Stimulated activated CD8-positive, alpha-beta memory T cell treated with anti-CD3 and anti-CD28 coated beads, Interleukin-2, amount 100 ng/mL, for 48 hours (primary cell): ENCODE measurements at places on chromosomes 5 and 9.

DNA sequence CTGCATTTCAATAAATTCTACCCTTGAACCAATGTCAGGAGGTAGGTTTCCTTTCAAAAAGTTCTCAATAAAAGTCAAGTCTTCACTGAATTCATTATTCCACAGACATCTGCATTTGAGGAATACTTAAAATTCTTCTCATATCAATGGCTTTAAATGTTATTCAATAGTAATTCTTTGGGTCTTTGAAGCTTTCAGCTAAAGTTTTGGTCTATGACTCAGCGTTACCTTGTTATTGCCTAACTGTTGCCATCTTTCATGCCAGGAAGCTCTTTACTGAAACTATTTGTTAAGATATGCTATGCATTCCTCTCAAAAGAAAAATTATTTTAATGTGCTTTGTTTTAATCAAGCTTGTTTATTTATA, 170.5 kb downstream of the NNT start:
- DNase-seq: no peak

DNA sequence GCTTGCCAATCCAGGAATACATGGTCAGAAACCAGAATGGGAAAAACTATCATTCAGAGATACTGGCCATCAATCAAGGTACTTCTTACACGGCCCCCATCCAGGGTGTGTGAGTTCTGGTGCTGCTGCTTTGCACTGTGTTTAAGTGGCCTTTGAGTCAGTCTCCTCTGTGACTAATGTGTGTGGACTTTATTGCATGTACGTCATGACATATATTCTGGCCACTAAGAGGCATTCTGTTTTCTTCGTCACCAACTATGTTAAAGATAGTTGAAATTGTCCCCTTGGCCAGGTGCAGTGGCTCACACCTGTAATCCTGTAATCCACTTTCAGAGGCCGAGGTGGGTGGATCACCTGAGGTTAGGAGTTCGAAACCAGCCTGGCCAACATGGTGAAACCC, 8.5 kb downstream of the EXOSC3 start:
- no peak for DNase-seq

DNA sequence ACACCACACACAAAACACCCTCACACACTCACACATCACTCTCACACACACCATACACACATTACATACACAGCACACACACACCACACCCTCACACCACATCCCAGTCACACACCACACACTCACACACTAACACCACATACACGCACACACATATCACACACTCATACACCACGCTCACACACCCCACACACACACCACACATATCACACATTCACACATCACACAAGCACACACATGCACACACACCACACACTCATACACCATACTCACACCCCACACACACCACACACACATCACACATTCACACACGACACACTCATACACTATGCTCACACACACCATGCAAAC, 543 bp upstream of the UBE2QL1 start:
- no peak for DNase-seq

DNA sequence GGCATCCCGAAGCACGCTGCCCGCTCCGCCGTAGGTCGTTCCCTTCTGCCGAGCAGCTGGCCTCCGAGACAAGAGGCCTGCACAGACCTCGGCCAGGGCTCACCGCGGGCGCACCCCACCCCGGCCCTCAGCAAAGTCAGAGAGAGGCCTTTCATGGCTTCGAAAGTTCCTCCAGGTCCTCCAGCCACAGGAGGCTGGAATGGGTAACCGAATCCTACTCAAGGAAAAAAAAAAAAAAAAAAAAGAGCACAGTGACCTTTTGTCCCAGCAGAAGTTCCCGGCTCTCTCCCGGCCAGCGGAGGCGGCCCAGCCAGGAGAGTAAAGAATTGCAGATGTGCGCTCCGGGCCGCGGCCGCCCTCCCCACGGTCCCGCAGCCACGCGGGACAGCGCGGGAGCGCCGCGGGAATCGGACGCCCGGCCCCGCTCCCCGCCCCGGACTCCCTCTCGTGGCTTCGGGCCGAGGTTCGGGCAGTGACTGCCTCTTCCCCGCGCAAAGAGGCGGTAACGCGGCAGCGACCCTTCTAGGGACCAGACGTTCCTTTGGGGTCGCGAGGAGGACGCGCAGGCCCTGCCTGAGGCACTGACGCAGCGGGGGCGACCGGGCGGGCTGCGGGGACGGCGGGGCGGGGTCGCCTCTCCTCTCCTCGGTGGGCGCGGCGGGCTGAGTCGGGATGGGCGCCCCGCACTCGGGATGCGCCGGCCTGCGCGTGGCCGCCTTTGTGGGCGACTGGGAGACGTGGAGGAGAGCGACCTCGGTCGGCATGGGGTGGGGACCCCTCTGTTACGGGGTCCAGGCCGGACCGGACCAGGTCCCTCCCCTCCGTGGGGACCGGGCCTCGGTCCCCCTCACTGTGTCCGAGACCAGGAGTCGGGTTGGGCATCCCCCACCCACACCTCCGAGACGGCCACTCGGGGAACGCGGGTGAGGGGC, 754 bp downstream of the GFPT2 start:
- DNase-seq: no peak

GRCh38 chr5:75484605-75485004, 26.8 kb downstream of the CERT1 start:
- DNase-seq: no peak

GRCh38 chr5:138565100-138565821, 9.9 kb downstream of the HSPA9 start:
- DNase-seq: no peak

- DNase-seq: no peak
Measured at GRCh38 chr9:95515272-95516113, 1.3 kb downstream of the PTCH1 start.

DNA sequence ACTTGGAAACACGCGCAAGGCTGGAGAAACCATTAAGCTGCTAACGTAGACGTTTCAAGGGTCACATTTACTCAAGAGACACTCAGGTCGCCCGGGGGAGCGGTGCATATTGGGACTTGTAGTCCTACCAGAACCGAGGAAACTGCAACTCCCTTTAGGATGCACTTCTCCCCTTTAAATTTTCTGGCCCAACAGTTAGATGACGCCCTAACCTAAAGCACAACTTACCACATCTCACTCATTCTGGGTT, 384 bp upstream of the DMXL1 start:
- peak; percentile 55 for DNase-seq

GRCh38 chr9:14702200-14702720, 9.0 kb upstream of the ZDHHC21 start:
- DNase-seq: no peak

GRCh38 chr5:5772202-5772601, 349.7 kb downstream of the ICE1 start:
- no peak for DNase-seq

GRCh38 chr5:181149806-181150733, 2.7 kb downstream of the OR2V2 start:
- DNase-seq: no peak

DNA sequence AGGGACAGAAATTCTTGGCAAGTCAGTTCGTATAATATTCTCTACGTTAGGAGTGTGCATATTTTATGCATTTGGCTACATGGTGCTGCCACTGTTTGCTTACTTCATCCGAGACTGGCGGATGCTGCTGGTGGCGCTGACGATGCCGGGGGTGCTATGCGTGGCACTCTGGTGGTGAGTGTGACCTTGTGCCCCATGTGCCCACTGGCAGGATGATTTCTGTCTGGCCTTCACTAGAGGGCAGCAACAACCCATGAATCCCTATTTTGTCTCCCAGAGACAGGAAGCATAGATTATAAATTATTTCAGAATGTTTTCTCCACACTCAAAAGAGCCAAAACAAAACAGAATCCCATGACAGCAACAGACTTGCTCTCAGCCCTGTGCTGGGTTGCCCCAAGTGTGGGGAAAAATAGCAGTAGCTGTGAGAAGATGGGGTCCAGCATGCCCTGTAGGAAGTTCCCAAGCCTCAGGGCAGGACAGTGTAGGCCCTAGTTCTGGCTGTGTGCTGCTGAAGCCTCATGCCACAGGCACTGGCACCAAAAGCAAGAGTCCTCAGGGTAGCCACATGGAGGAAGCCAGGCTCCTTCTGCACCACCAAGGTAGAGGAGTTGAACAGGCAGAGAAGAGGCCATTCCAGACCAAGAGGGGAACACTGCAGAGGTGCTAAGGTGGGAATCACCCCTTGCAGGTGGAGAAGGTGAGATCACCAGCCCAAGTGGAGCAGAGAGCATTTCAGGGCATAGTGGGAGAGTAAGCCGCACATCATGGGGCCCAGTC, 16.0 kb downstream of the SLC22A5 start:
- DNase-seq: peak; percentile 32

DNA sequence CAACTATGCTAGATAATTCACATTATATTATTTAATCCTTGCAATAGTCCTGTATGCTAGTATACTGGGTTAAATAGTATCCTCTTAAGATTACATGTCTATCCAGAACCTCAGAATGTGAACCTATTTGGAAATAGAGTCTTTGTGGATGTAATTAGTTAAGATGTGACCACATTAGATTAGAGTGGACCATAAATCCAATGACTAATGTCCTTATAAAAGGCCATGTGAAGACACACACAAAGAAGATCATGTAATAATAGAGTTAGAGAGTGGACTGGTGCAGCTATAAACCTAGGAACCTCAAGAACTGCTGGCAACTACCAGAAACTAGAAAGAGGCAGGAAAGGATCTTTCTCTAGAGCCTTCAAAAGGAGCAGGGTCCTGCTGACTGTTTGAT, 263.6 kb upstream of the PTGER4 start:
- no peak for DNase-seq

DNA sequence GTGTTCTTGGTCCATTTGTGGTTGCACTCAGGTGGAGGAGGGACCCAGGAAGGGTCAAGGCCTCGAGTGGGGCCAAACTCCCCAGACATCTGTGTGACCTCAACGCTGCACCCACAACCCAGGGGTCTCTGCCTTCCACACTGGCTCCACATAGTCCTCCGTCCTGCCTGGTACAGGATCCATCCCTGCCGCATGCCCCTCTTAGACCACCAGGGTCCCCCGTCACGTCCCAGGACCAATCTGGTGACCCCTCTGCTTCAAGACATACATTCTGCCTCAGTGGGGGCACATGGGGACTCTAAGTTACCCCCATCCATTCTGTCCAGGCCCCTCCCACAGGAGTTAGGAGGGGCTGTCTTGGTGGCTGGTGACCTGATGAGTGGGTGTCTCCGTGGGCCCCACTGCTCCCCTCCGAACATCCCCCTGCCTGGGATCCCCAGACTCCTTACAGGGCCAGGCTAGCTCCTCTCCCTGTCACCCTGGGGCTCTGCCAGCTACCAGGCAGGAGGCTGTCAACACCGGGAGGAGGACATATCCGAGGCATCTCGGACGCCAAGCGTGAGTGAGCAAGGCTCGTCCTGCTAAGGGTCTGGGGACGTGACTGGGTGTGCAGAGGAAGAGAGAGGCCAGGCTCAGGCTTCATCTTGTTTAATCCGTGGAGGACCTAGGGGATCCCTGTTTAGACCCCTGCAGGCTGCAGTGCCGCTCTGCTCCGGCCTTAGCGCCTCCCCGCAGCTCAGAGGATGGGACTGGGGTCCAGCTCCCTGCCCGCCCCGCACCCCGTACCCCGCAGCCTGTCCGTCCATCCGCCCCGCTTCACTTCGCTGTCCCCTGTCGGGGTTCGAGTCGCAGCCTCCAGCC, 32.3 kb downstream of the TSPAN17 start:
- DNase-seq: no peak

DNA sequence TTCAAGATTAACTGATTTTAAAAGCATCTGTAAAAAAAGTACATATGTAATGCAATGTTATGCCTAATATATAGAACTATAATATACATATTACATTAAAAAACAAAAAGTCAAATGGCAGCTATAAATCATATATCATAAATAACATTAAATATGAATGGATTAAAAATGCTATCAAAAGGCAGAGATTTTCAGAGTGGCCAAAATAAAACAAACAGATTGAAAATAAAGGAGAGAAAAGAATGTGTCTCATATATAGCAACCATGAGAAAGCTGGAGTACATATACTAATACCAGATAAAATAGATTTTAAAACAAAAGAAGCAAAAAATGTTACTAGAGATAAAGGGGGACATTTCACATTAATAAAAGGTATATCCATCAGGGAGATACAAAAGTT, 38.5 kb downstream of the S1PR3 start:
- no peak for DNase-seq

DNA sequence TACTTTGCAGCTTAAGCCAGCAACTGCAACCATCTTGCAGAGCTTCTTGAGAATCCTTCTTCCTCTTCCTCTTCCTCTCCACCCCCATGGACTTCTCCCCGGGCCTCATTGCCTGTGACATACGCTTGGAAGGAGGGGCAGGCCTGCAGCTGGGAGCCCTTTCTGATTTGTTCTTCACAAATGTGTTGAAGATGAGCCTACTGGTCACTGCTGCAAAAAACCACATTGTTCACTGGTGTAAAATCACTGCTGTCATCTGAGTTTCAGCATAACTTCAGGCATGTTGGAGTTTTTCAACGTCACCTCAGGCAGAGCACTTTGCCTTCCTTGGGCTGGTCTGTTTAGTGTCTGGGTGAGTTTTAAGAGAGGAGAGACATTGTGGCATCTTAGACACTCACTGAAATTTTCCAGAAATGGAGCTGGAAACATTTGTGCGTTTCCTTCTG, 7.9 kb downstream of the TJP2 start:
- no peak for DNase-seq

GRCh38 chr9:71897577-71897976, 13.4 kb downstream of the ABHD17B start:
- no peak for DNase-seq

DNA sequence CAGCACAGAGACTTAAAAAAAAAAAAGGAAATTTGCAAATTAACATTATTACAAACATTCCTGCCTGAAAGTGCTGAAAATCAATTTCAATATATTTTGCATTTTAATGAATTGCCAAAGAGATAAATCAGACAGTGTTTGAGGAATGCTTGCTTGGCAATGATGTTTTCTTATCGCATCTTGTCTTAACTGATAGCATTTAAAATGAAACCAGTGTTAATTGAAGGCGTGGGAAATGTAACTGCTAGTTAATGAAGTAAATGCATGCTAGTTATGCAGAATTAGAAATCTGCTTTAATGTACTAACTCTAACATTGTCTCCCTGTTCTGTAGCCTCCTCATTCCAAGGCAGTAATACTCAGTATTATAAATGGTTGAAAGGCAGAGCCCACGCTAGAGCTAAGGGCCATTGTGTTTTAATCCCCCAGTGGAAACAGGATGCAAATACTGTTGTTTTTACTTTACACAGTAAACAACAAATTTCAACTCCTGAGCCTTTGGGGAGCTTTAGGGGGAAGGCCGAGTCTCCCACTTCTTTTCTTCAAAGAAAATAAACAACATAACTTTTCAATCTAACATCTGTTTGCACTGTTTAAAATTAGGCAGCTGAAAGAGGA, 586.9 kb downstream of the TLE4 start:
- DNase-seq: no peak

GRCh38 chr5:62305358-62305714, 670 bp upstream of the KIF2A start:
- DNase-seq: no peak

- DNase-seq: no peak
Measured at GRCh38 chr9:124754289-124754688, 16.8 kb downstream of the NR6A1 start.

- DNase-seq: no peak
Measured at GRCh38 chr5:128813317-128814070, 151.8 kb upstream of the SLC27A6 start.

DNA sequence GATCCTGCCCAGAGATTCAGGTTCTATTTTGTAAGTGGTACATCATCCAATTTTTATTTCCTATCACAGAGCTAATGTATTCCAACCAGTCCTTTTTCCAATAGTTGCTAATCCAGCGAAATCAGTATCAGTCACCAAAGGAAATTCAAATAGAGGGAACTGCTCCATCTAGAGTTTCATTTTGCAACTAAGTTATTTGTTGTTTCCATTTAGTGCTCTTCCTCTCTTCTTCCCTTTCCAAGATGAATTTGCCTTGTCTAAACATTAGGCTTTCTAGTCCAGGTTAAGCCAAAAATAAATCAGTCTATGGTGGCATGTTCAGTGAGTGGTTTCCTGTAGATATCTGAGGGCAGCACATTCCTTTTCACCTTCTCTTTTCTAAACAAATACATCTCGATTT, 79.8 kb upstream of the SPATA31D4 start:
- DNase-seq: no peak
